ENCODE measurements at places on chromosomes 5 and 9.

- DNase-seq, result no peak
Measured at GRCh38 chr5:126054577-126055347, 368.4 kb upstream of the GRAMD2B start.

- peak; percentile 39 for DNase-seq
Measured at GRCh38 chr5:81749561-81750307, 1.2 kb downstream of the SSBP2 start.

GRCh38 chr5:136082390-136083193 lies 50.1 kb upstream of the SMAD5 start:
- peak; percentile 43 for DNase-seq

DNA sequence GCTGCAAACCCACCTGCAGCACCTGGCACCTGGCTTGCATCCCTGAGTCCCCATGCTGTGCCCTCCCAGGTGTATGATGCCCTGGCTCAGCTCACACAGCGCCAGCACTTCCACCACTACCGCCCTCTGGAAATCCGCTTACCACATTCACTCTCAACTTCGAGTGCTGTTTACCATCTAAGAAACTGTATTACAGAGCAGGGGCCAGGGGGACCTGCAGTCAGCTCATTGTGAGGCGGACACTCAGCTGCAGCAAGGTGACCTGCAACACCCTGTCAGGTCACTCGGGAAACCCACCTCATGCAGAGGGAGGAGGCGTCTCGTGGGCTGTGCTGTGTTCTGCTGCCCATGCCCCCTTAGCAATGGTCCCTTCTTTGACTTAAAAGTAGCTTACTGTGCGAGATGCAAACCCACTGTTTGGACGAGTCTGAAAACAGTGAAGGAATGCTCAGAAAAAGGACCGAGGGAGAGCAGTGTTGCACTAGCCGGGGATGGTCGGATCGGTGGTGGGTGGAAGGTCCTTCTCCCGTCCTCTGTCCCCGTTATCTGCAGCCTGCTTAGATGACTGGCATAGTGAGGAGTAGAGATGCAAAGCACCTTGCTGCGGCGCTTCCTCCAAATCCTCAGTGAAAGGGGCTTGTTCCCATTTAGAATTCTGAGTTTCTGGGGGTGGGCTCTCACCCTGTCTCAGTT lies 55.2 kb upstream of the CTSL start:
- no peak for DNase-seq

- peak; percentile 5 for DNase-seq
Measured at GRCh38 chr9:6567140-6567591, 78.4 kb downstream of the GLDC start.

GRCh38 chr5:42404366-42404765 lies 18.9 kb upstream of the GHR start:
- no peak for DNase-seq

GRCh38 chr9:114170771-114171461 lies 15.6 kb downstream of the COL27A1 start:
- no peak for DNase-seq

GRCh38 chr5:27472000-27472763 lies 433.8 kb upstream of the CDH9 start:
- no peak for DNase-seq

DNA sequence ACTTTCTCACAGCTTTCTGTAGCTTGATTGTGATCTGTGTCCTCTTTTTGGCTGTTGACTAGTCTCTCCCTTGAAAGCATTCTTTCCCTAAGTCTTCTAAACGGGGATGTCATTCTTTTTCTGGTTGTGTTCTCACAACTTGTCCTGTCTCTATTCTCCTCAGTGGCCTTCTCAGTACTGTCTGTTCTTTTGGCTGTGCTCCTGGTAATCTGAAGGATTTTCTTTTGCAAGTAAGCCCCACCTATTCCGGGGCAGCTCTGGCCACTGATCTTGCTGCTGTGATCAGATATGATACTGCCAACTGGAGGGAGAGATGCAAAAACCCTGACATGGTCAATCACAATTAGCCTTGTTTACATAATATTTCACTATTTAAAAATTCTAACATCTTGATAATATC lies 172.2 kb downstream of the CDC42SE2 start:
- DNase-seq, result no peak

DNA sequence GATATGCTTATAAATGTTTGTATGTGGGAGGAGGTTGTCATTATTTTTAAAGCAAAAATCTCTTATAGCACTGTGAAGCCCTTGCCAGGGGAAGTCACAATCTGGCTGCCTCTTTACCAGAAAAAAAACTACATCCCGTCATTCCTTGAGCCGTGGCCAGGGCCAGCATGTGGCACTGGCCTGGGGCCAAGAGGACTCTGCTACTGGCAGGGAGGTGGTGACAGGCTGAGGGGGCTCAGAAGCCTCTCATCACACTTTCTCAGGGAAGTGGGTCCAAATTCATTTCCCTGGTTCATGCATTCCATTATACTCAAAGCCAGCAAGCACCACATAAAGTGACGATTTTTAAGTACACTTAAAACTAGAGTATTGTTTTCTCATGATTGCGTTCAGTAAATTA lies 457.3 kb downstream of the ZNF608 start:
- DNase-seq, result no peak

DNA sequence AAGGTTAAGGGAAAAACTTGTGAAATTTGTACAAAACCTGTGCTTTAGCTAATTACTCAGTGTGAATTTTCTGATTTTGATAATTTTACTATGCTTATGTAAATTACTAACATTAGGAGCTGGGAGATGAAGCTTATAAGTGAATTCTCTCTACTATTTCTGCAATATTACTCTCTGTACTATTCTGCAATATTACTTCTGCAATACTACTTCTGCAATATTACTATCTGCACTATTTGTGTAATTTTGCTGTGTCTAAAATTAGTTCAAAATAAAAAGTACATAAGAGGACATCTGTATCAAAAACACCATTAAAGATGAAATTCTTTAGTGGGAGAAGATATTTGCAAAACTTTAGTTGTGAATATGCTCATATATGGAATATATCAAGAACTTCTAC lies 62.9 kb downstream of the C9 start:
- DNase-seq, result no peak

DNA sequence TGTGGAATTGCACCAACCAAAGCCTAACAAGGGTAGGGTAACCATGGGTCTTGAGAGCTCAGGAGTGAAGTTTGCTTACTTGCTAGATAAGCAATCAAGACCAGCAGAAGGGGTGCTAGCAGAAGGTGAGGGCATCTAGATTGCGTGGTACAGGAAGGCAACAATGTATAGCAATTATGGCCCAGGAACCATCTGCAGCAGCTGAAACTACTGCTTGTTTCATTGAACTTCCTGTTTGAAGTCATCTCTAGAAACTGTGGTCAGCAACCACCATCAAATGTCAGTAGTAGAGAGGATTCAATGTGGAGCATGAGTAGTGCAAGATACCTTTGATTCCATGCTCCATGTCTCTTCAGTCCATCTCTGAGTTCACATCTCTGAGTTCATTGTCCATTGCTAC lies 462.1 kb upstream of the GRAMD2B start:
- no peak for DNase-seq

DNA sequence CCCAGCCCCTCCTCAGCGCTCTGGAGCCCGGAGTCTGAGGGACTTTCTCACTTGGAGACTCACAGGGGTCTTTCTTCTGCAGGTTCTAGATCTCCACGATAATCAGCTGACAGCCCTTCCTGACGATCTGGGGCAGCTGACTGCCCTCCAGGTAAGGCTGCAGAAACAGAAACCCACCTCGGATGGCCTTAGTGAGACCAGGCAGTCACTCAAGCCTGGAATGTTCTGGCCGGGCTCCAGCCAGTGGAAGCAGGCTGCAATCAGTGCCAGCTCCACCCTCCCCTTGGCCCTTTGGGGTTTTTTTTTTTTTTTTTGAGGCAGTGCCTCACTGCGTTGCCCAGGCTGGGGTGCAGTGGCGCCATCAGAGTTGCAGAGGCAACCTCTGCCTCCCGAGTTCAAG lies 7.6 kb downstream of the LRSAM1 start:
- DNase-seq, result no peak

DNA sequence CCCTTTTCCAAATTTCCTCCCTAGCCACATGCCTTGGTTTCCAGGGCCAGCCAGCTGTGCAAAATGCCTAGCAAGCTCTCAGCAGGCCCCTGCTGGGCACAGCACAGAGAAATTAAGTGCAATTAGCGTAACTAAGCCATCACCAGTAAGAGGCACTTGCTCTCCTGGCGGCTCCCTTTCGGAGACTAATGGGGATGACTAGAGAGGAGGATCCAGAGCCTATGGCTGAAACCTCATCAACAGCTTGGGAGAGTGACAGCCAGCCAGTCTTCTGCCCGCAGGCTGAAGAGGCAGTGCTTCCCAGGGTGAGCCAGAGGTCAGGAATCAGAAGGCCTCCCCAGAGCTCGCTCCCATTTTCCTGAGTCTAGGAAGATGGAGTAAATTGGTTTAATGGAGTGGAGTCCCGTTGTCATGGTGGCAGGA lies 108.4 kb downstream of the KCNIP1 start:
- DNase-seq, result no peak

GRCh38 chr9:99962680-99963261 lies 56.3 kb downstream of the STX17 start:
- DNase-seq, result no peak

DNA sequence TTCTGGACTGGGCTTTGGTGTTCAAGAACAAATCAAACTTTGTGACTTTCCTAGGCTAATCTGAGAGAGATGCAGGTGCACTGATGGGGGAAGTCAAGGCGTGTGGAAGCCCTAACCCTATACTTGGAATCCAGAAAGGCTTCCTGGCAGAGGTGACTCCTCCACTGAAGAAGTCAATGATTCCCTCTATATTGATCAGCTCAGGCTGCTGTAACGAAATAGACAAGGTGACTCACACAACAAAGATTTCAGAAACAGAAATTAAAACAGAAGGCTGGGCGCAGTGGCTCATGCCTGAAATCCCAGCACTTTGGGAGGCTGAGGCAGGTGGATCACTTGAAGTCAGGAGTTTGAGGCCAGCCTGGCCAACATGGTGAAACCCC lies 69.6 kb upstream of the GGTA1 start:
- no peak for DNase-seq

- DNase-seq, result no peak
Measured at GRCh38 chr5:96703384-96703920, 41.3 kb downstream of the CAST start.

- no peak for DNase-seq
Measured at GRCh38 chr5:131242728-131243255, 21.1 kb upstream of the CDC42SE2 start.

DNA sequence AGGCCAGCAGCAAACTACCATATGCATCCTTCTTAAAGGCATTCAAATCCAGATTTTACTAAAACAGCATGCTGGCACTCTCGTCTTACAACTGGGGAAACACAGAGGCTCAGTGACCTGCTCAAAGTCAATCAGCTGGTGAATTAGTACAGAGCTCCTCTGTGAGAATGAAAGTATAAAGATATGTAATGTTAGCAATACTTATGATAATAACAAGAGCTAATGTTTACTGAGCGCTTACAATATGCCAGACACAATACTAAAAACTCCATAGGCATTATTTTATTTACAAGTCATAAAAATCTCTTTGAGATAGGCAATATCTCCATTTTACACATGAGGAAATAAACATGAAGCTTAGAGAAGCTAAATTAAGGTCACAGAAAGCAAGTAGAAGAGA lies 28.6 kb downstream of the FKBP15 start:
- DNase-seq, result no peak

DNA sequence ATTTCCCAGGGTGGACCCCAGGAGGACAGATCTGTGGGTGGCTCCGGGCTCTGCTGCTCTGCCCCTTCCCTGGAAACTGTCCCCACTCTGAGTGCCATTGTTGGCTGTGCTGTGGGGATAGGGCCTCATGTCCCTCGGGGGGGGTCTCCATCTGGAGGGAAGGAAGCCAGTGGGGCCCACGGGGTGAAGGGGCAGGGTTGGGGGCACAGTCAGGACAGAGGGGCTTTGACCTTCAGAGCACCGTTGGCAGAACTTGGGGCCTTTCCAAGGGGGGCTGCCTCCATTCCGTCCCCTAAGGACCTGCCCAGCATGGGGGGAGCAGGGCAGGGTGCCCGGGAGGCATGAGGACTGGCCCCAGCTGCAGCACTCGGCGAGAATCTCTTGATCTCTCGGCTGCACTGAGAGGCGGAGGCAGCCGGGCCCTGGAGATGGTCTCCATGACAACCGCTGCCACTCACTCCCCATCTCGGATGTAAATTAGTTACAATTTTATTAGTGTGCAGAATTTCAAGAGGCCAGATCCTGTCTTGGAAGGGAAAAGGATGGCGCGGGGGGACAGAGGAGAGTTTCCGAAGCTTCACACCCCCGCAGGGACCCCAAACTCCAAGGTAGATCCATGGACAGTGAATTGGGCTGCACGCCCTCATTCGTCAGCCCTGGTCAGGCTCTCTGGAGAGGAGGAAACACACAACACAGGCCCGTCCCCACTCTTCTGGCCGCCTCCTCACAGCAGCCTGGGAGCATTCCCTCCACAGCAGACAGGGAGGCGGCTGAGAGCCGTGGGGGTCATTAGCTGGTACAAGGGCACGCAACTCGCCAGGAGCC lies 216.2 kb upstream of the IER5L start:
- no peak for DNase-seq

DNA sequence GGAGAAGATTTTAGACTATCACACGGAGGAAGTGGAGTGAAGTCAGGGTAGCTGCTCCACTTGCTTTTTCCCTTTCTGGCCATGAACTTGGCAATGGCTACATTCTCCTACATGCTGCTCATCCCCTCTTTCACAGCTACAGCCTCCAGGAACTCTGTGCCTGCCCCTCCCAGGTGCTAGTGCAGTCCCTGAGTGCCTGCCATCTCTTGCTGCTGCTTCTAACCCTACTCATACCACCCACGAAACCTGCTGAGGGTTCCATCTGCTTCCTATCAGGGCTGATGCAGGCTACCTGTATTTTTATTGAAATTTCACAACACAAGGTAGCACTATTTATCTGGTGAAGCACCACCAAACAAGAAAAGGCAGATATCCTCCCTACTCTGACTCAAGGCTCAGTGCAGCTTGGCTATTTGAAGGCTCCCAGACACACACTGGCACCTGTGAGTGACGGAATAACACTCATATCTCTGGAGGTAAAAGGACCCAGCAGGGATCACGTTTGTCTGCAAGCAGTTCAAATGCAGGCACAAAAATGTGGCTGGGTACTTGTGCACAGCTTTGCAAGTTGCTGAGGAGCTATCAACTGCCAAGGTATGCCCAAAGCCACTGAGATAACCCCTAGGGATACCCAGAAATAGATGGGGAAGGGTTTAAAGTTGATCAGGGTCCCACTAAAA lies 51.6 kb downstream of the MARCHF11 start:
- DNase-seq, result no peak

DNA sequence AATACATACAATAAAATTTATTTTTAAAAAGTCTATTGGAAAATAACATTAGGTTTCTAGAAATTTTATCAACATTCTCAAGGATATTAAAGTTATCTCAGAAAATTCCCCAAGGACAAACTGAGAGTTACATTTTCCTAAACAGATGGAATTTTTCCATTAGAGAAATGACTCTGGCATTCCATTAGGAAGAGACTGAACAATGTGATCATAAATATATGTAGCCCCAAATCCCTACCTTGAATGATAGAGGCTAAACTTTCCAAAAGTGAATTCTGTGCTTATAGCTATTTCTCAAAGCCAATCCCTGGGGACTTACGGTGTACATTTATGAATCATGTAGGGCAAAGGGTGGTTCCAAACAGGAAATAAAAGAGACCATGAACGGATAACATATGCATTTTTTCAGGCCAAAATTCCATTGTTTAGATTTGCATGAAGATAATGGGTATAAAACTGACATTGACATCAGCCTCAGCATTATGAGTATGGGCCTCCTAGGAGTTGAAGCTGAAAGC lies 1181.0 kb upstream of the DMAC1 start:
- no peak for DNase-seq

GRCh38 chr9:109246533-109246932 lies 74.3 kb downstream of the EPB41L4B start:
- DNase-seq, result no peak

Data from stimulated activated CD4-positive, alpha-beta T cell treated with anti-CD3 and anti-CD28 coated beads, Interleukin-12 subunit alpha, Interleukin-12 subunit beta, amount 100 ng/mL, for 4 hours (primary cell).